ENCODE measurements at places on chromosomes 13 and 19. TPM values are rescaled to one million over a fixed set of nuclear protein-coding genes. Genes with fewer than 3 reads are reported as not detected.

- peak; percentile 80 for DNase-seq
These were observed 572.8 kb downstream of the PCDH9 start for GRCh38 chr13:66657165-66657881.

The AMH gene
- total RNA-seq, result 1.5 TPM

GRCh38 chr13:23599083-23599925, 29.1 kb downstream of the TNFRSF19 start:
- no peak for DNase-seq

DNA sequence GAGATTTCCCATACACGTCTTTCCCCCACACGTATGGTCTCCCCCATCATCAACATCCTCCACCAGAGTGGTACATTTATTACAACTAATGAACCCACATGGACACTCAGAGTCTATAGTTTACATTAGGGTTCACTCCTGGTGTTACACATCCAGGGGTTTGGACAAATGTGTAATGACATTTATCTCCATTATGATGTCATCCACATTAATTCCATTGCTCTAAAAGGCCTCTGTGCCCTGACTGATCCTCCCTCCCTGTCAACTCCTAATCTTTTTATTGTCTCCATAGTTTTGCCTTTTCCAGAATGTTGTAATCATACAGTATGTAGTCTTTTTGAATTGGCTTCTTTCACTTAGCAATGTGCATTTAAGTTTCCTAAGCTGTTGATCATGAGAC, 8.2 kb downstream of the ZNF383 start:
- DNase-seq, result no peak

The CYP4F12 gene
- 1.9 TPM for total RNA-seq

All from cardiac septum (tissue), 1 donor.